ENCODE measurements at places on chromosomes 11 and 22.

DNA sequence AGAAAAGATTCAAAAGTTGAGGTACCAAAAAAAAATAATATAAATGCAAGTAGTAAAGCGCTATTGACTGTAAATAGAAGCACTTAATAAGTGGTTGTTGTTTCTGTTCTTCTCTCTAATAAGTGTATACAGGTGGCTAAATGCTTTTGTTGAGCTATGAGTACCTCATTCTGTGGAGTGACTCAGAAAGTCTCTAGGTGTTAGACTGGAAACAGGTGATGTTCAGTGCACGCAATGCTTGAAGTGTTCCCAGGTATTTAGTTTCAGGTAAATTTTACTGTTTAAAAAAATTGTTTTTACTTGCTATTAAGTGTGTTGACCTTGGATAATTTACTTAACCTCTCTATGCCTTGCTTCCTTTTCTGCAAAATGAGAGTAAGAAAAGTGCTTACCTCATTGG is 24.2 kb downstream of the POU2AF3 start:
- DNase-seq, result no peak

GRCh38 chr22:46891382-46891951 is 129.0 kb downstream of the TBC1D22A start:
- no peak for DNase-seq

- DNase-seq, result no peak
Measured at GRCh38 chr11:83836065-83836464, 549.9 kb upstream of the CCDC90B start.

- no peak for DNase-seq
Measured at GRCh38 chr11:68552542-68552941, 92.0 kb downstream of the PPP6R3 start.

GRCh38 chr11:95294701-95295100 is 63.7 kb upstream of the SESN3 start:
- DNase-seq, result no peak

DNA sequence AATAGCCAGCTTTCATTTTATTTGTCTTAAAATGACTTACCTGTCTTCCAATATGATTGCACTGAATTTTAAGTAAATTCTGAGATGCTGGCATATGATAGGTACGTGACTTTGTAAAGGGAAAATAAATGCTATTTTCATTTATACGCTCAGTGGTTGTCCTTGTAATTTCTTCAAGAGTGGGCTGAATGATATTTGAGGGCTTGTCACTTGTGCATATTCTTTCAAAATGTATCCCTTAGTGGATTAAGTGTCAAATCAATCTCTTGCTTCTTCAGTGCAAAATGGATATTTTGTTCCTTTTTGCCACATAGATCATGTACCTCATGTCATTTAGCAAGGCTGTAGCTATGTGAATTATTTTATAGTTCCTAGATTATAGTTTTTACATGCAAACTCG is 56.9 kb downstream of the GAS2 start:
- DNase-seq, result no peak

- DNase-seq, result no peak
Measured at GRCh38 chr11:21614961-21615360, 577.9 kb upstream of the ANO5 start.

DNA sequence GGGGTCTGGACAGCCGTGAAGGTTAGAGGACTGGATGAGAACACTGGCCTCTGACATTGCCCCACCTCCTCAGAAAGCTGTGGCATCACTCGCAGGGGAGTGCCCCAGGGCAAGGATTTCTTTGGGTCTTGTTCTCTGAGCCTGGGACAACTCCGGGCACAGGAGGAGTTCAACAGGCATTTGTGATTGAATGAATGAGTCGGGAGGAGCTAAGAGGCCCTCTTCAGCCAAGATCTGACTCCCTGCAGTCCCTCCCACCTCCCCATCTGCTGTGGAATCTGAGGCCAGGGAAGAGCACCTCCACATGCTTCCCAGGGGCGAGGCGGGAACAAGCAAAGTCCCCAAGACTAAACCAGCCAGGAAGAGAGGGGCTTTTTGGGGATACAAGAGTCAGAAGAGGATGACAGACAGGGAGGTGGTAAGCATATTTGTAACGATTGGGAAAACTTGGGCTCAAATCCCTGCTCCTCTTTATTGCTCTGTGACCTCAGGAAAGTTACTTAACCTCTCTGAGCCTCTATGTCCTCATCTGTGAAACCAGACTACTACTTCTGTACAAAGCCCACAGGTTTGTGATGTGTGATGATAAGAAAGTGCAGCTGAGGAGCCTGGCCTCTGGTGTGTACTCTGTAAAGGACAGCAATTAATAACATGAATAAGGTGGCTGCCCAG is 6.4 kb downstream of the TP53I11 start:
- DNase-seq, result no peak

DNA sequence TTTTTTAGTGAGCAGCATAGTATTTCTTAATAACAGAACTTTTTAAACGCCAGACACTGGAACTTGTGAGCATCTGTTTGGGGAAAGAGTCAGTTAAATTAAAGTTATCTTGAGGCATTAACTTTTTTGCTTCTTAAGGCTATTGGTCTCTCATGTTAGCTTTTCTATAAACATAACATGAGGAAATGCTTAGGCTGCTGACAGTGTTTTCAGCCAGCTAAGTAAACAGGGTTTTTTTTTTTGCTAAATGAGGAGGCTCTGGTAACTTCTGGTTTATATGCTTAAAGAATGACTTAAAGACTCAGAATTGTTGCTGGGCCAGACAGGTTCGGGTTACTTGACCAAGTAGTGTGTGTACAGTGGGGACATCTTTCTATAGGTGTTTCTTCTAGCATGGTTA is 95.8 kb upstream of the ALKBH3 start:
- DNase-seq, result no peak

- DNase-seq, result no peak
Measured at GRCh38 chr11:88535916-88536547, 198.5 kb upstream of the CTSC start.

- DNase-seq, result no peak
Measured at GRCh38 chr11:72331761-72332160, 87.8 kb upstream of the PHOX2A start.

GRCh38 chr22:45482169-45482568 is 20.5 kb upstream of the FBLN1 start:
- DNase-seq, result no peak

- DNase-seq, result no peak
Measured at GRCh38 chr11:24859801-24860300, 363.0 kb downstream of the LUZP2 start.

GRCh38 chr22:21657360-21658032 is 8.3 kb upstream of the PPIL2 start:
- peak; percentile 60 for DNase-seq

DNA sequence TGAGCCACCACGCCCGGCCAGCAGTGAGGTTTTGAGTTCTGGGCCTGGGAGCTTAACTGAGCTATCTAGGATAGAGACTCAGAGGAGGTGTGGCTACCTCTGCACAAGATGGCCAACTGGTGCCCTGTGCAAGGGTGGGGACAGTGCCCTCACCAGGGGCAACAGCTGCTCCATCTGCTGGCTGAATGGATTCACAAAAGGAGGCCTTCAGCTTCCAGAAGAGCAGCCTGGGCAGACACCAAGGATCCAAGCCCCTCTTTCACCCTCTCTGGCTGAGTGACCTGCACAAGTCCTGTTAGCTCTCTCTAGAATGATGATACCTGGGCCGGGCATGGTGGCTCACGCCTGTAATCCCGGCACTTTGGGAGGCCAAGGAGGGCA is 33.5 kb upstream of the BAIAP2L2 start:
- DNase-seq, result no peak

DNA sequence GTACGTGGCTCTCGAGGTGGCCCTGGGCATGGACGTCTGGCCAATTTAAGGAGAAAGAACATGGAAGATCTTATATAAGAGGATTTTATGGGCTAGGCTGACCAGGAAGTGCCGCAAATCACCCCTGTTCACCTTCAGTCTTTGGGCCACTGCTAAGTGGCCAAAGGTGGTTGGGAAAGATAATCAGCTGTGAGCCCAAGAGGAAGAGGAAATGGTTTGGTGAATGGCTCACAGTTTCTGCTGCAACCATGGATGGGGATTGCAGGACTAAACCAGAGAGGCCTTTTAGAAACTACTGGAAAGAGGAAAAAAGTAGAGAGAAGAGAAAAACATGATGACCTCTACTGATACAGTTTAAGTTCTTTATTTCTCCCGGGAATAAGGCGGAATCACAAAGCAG is 96.0 kb upstream of the ARHGAP20 start:
- no peak for DNase-seq

- DNase-seq, result no peak
Measured at GRCh38 chr11:86978247-86978646, 23.1 kb upstream of the FZD4 start.

DNA sequence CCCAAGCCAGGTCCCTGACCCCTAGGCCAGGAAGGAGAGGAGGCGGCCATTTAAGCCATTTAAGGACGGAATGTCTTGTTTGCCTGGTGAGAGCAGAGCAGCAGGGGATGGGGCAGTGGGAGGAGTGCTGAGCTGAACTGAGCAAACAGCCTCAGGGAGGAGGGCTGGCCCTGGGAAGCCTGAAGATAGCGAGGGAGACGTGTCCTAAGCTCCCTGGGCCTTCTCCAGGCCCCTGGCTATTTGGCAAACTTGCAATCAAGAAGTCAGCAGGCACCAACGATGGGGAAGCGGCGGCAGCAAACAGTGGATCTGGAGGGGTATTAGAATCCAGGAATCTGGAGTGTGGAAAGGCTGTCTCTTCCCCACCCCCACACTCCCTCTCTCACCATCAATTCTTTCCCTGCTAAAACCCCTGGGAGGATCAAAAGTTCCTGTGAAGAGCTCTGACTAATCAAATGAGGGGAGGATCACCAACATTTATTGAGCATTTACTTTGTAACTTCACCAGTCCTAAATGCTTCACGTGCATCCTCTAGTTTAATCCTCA is 8.8 kb downstream of the BCL9L start:
- DNase-seq, result no peak

DNA sequence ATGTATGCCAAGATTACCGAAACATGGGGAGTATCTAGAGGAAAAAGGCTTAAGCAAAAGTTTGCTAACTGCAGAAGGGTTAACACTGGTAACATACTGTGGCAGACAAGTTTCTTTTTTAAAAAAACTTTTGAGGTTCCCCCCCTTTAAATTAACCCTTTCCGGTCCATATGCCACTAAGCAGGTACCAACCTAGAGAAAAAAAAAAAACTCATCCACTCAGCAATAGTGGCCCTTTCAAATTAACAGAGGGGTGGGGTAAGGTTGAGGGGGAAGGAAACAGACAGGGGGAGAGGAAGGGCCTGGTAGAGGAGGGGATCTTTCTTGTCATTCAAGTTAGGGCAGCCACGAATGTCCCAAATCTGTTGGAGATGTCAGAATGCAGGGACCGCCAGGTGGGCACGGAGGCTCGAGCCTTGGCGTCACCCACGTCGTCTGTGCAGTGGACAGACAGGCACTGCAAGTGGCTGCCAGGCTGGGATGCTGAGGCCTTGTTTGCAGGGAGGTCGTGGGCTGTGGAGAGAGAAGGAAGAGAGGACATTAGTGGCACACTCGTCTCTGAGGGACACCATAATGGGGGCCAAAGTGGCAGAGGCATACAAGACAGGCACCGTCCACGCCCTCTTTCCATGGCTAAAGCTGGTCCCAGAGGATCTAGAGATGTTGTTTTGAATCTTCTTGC is 50.8 kb downstream of the MN1 start:
- no peak for DNase-seq

- no peak for DNase-seq
Measured at GRCh38 chr11:64089915-64090805, 54.4 kb downstream of the FLRT1 start.

GRCh38 chr11:133081020-133081419 is 451.3 kb downstream of the OPCML start:
- no peak for DNase-seq

- peak; percentile 26 for DNase-seq
Measured at GRCh38 chr22:42317008-42317407, 46.6 kb upstream of the TCF20 start.

DNA sequence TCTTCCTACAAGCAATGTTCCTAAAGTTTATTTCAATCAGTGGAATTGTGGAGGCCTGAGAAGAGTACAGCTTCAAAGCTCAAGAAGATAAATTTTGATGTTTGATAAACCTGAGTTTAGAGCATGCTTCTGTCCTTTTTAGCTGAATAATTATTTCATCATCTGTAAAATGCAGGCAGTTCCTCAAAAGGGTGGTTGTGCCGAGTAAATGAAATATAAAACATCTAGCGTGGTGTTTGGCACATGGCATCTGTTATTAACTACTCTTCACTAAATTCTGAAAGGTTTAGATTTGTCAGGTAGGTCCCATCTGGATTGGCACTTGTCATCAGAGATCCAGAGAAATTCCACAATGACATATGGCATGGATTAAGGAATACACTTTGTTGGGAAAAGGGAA is 155.1 kb downstream of the DDX10 start:
- no peak for DNase-seq

DNA sequence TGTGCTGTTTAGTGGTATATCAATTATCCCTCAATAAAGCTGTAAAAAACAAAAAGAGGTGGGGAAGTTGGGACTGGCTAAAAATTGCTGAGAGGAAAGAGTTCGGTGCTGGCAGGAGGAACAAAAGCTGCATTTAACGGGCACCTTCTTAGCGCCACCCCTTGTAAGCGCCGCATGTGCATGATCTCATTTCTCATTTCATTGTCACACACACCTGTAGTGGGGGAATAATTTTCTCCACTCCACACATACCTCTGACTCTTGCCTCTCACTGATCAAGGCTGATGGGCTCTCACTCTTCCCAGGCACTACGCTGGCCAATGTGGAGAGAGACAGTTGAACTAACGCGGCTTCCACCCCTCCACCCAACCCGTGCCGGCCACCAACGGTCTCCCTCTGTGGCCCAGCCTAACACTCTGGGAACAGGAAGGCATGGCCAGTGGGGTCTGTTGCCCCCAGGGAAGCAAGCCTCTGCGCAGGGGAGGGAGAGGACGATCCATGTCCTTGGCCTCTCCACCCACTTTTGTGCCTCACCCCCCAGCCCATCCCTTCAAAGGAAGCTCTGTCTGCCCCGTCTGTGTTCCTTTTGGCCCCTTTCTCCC is 186.7 kb upstream of the SYT13 start:
- DNase-seq, result no peak

- no peak for DNase-seq
Measured at GRCh38 chr22:35582861-35583670, 34.1 kb downstream of the MB start.

DNA sequence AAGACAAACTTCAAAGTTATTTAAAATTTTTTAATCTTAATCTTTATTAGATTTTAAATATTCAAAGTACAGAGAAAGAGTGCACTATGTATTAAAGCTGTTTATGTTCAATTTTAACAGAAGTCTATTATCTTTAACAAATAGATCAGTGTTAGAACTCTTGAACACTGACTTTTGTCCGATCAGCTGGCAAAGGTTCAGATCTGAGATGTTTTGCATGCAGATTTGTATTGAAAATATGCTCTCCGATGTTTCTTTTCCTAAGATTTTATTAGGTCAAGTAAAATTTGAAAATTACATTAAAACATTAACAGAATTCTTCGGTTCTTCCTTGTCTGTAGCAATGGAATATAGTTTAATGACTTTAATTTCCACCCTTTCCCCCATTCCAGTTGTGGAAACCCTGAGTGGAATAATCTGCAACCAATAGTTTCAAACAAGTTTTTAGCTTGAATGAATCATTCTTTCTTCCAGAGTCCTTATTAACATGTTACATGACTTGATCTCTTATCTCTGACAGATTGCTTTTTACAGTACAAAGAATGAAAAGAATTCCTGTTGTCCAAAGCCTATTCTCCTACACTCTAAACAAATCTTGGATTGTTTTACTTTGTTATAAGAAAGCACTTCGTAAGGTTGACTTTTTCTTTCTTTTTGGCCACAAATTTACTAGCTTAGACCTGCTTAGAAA is 11.4 kb upstream of the TCP11L1 start:
- no peak for DNase-seq

GRCh38 chr11:45108070-45109064 is 38.1 kb upstream of the PRDM11 start:
- DNase-seq, result no peak

Measured in activated CD8-positive, alpha-beta memory T cell treated with anti-CD3 and anti-CD28 coated beads for 48 hours (primary cell).